Keratinocyte (primary cell): ENCODE measurements at places on chromosomes 16 and 17.

DNA sequence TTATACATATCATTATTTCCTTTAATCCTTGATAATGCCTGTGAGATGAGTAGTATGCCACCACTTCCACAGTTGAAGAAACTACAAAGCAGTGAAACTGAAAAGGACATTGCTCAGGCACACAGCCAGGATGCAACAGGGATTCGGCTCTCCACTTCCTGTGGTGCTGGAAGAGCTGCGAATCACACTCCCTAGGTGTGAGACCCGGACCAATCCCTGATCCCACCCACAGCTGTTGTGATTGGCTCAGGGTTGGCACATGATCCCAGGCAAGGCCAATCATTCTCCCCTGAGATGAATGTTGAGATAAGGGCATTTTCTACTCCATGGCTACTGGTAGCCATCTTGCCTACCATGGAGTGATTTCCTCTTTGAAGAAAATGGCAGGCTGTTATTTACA, 218.2 kb downstream of the TMEM114 start:
- no peak for DNase-seq

GRCh38 chr17:65072660-65073071, 16.1 kb upstream of the GNA13 start:
- DNase-seq, result no peak

DNA sequence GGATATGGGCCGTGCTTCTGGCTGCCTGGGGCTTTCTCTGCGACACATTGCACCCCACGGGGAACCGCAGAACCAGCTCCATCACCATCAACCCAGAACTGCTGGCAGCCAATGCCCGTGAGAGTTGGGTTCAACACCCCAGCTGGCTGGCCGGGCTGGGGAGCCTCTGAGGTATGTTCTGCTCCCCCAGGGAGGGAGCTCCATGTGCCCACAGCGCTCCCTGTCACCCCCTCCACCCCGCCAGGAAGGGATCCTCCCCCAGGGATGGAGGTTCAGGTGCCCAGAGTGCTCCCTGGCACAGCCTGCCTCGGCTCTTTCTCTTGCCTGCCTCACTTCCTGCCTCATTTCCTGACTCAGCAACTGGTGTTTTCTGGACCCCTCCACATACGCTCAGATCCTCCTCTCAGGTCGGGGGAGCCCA, 24.2 kb upstream of the MPRIP start:
- DNase-seq, result no peak

- no peak for DNase-seq
Measured at GRCh38 chr16:23539984-23540816, 16.9 kb downstream of the EARS2 start.

DNA sequence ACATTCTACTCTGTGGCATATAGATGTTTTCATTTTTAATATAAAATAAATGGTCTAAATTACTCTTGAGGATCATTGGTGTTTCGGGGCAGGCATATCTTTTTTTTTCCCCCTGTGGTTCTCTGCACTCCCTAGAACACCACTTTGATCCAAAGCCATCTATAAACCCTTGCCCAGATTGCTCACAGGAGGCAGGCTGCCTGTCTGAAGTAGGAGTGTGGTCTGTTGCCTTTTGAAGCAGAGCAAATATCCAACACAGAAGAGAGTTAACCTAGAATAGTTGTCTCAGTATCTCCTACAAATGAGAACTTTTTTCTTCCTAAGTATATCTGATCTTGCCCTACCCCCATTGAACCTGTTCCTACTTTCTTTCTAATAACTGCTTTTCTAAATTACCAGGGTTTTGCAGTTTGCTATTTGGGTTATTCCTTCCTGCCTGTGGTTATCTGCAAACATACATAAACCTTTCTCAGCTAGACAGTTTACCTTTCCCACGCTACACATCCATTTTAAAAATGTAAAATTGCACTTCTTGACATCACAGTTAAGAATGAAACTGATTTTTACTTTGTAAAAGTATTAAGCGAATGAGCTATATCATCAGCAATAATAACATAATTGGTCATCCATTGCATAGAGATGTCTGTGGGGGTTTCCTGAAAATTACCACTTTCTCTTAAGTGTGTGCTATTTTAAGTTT, 4.7 kb upstream of the CMTM1 start:
- DNase-seq, result no peak

DNA sequence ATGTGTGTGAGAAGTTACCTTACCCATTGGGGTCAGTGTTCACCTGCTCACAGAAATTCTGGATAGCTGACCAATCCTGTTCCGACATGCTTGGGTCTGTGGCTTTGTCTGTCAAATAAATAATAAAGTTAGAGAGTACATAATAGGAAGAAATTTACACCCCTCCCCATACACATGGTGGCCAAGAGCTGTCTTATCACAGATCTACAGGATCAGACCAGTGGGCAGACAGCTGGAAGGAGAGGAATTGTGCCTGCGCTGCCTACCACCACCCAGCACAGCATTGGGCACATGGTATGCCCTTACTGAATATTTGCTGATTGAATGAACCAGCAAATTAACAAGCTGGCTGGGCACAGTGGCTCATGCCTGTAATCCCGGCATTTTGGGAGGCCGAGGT, 14.6 kb downstream of the GGA2 start:
- no peak for DNase-seq

- peak; percentile 79 for DNase-seq
Measured at GRCh38 chr17:5516060-5516792, 29.9 kb downstream of the MIS12 start.

- DNase-seq, result no peak
Measured at GRCh38 chr17:214881-215331, 33.5 kb upstream of the DOC2B start.

DNA sequence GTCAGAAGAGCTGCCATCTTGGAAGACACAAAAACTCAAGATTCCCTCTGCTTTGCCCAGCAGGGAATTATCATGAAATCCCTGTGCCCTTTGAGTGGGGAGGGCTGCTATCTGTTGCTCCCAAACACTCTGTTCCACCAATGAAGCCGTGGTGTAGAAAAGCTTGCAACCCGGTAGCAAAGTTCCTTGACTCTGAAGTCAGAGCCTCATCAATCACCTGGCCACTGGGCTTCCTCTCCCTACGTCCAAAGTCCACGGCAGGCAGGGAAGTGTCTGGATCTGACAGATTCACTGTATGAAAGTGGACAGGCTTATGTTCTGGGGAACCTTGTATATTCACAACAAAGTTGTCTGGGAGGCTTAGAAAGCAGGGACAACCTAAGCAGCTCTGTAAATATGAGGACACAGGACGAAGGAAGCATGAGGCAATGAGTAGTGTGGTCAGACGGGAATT, 343.3 kb downstream of the SLC39A11 start:
- DNase-seq, result no peak

- DNase-seq, result no peak
Measured at GRCh38 chr17:59436900-59437299, 105.4 kb downstream of the YPEL2 start.
